ENCODE measurements at places on chromosomes 11 and 22.

GRCh38 chr22:29824677-29825076 lies 13.4 kb downstream of the ASCC2 start:
- peak; percentile 39 for DNase-seq

DNA sequence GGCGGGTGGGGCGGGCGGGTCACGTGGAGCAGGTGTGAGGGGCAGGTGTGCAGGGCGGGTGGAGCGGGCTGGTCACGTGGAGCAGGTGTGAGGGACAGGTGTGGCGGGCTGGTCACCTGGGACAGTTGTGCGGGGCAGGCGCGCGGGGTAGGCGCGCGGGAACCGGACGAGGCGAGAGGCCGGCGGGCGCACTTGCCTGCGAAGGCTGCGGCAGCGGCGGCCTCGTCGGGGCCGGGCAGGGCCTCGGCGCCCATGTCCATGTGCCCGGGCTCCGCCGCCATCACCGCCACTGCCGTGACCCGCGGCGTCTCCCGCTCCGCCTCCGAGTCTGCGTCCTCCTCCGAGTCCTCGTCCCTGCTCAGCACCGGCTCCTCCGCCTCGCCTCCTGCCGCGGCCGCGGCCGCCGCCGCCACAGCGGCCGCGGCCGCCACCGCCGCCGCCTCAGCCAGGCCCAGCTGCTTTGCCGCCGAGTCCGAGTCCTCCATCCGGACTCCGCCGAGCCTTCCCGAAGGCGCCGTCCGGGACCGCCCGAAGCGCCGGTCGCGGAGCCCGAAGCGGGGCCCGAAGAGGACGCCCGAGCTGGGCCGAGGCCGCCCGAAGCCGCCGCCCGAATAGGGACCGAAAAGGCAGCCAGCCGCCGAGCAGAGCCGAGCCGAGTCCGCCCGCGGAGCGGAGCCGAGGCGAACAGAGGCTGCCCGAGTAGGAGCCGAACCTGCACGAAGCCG lies at the start of gene DEAF1:
Gene DEAF1, minus strand, starts transcription at position 660 of the 725 bp plus-strand sequence. Its CDS starts 175 bp downstream, at position 485.
- DNase-seq = peak; percentile 99

DNA sequence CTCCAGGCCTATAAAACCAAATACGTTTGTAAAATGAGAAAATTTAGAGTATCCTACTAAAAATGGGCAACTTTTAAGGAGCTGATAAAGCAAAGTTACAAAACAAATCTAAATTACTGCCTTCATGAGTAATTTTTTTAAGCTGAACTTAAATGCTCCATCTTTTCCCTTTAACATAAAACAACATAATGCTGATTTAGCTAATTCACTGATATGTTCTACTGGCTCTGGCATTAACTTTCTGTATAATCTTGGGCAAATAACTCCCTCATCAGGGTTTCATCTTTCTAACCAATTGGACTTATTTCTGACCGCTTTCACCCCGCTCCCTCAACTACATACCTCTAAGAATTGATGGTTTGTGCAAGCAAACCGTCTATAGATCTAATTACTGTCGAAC lies 362 bp downstream of the OR10A3 start:
- DNase-seq = no peak

DNA sequence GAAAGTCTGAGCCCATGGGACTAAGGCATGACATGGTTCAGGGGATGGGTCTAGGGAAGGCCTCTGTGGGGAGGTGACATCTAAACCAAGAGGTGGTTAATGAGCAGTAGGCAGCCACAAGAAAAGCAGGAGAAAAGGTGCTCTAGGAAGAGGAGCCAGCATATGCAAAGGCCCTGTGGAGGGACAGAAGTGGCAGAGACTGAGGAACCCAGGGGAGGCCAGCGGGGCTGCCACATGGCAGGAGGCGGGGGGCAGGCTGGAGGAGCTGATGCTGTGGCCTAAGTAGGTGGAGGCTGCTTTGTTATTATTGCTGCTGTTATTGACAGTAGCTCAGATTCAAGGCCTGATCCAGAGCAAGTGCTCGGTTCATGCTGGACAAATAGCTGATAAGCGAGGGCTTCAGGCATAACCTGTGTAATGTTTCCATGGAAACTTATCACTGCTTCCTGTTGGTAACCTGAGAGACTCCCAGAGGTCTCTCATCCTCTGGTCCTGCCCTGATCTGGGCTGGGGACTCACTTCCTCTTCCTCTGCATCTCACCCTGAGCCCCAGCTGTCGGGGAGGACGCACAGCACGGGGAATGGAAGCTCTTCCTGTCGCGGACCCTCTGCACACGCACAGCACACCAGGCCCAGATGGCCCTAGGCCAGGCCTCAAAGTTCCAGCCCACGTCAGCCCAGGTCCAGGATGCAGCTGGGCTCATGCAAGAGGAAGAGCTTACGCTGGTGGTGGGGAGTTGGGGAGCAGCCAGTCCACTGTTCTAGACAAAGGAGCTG lies 75.2 kb upstream of the TP53I11 start:
- DNase-seq = peak; percentile 33

DNA sequence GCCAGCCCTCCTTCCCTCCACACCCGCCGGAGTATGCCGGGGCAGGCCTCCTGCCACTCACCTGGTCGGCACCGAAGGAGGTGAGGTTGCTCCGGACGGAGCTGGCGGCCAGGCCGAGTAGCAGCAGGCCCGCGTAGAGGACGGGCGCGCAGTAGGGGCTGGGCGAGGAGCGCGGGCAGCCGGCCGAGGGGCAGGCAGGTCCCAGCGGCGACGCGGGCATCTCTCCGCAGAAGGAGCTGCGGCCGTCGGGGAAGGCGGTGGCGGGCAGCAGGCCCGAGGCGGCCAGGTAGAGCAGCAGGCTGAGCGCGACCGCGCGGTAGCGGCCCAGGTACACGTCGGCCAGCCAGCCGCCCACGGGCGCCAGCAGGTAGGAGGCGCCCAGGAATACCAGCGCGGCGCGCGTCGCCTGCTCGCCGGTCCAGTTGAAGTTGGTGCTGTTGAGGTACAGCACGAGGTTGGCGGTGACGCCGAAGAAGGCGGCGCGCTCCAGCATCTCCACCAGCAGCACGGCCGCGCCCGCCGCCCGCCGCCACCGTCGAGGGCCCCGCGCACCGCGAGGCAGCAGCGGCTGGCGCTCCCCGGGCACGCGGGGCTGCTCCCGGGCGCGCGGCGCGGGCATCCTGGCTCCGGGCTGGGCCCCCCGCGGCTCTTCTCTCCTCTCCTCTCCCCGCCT lies 907 bp downstream of the SLC15A3 start:
- no peak for DNase-seq

GRCh38 chr11:9758637-9759518 lies 95.0 kb downstream of the SWAP70 start:
- peak; percentile 57 for DNase-seq

- no peak for DNase-seq
Observed at GRCh38 chr22:31248965-31249958, 37.2 kb downstream of the LIMK2 start.

DNA sequence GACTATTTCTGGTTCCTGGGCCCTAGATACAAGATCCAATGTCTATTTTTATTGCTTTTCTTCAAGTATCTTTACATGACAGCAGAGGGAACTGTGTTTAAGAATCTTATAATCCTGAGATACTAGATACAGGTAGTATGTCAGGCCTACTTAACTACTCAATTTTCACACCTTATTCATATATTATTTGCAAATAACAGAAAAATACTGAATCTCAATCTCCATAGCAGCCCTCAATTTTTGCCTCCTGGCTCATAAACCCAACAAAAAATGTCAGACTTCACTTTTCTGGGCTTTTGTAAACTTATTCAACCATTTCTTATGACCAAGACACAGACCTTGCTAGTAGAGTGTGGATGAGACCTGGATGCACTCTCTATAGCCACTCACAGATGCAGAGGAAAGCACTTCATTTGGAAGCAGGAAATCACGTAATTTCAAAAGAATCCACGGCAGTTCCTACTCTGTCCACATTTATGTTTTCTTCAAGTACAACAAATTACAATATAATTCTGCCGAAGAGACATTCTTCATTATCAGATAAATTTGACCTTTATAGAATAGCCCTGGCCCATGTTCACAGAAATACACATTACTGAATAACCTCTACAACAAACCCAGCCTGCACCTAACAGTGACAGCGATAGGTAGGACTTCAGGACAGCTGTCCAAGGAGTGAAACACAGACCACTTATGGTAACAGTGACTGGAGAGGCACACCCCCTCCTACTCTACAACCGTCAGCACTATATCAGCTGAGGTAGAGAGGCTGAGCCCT lies 62.0 kb upstream of the YPEL1 start:
- no peak for DNase-seq

DNA sequence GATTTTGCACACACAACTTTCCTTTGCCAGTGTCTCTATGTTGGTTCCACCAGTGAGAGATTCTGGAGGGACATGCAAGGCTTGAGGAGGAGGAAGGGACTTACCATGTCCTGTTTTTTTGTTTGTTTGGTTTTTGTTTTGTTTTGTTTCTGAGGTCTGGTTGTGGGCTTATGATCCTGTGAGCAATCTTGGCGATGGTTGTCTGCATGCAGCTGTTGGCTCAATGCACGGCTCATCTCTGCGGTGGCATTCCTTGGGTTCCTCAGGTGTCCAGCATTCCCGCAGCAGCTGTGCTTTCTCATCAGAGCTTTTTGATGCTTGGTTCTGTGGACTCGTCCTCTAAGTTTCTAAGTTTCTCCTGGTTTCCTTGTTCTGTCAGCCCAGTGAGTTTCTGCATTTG lies 4.8 kb upstream of the NNMT start:
- no peak for DNase-seq

DNA sequence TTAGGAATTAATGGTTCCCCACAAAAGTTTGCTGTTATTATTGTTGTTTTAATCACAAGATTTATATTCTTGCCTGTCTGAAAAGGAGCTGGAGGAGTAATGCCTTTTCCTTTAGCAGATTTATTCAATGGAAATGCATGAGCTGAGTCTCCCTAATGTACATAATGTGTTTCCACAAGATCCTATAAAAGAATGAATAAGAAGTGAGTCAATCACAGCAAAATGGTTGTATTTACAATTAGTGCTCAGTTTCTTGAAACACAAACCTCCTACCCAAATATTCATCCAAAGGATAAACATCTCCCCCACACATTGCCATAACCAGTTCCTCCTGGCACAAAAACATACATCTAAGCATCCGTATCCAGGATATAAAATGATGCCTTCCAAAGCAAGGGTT lies 33.3 kb downstream of the ME3 start:
- no peak for DNase-seq

GRCh38 chr11:1071571-1072115 lies 3.0 kb upstream of the MUC2 start:
- DNase-seq = no peak

- no peak for DNase-seq
Observed at GRCh38 chr11:120556797-120557196, 45.2 kb downstream of the GRIK4 start.

- DNase-seq = no peak
Observed at GRCh38 chr11:130813638-130814037, 102.6 kb downstream of the SNX19 start.

- no peak for DNase-seq
Observed at GRCh38 chr11:36162883-36163434, 126.3 kb downstream of the COMMD9 start.

DNA sequence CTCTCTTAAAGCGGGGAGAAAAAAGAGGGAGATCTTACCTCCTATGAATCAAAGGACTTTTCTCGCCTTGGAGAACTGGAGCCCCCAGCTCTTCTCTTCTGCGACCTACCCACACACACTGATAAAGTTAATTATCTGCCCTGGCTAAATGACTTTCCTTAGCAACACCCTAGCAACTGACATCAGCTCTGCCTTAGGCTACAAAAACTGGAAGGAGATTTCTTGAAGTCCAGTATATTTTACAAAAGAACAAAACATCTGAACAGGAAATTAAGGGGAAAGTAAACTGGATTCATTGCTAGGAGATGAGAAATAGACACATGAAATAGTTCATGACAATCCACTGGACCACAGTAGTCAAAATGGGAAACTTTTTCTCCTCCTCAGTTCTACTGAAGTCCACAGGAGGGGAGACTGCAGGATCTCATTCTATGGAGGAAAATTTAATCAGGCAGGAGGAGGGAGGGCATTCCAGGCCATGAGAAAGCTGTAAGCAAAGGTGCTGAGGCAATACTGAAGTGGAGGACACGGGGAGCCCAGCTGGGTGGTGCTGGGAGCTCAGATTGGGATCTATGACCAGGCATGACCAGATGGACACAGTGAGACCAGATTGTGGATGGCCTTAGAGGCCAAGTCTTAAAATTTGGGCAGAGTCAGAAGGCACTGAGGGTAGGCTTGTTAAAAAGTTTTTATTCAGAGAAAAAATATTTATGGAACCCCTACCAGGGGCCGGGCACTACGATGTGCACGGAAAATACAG lies 3.7 kb upstream of the SPON1 start:
- DNase-seq = no peak

DNA sequence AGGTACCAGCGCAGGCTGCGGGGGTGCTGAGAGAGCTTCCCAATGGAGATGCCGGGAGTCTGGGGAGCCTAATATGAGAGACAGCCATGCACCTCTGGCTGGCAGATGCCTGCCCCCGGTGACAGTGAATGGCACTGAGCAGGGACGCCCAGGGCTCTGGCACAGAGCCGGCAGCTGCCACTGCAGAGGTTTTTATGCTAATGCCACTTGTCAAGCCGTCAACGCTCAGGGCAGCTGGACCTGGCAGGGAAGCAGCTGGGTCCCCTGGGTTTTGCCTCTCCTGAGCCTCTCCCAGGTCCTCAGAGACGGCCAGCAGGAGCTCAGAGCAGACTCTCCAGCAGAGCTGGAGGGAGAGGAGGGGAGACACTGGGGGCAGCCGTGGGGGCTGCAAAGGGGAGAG lies 573.6 kb downstream of the BUD13 start:
- DNase-seq = no peak

DNA sequence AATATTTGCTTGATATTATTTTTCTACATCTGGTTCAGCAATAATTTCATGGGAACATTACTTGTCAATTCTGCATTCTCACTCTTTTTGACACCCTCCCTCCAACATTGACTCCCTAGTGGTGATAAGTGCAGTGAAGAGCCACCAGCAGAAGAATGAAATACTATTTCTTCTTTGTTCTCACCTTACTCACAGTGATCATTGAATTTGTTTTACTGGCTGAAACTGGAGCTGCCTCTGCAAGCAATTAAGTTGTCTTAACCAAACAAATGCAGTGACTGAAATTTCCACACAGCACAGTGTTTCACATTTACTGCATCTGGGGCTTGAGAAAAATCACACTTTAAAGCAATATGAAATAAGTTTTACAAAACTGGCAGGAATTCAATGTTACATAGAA lies 189.8 kb downstream of the JRKL start:
- DNase-seq = no peak

- no peak for DNase-seq
Observed at GRCh38 chr22:50282361-50283155, 12.4 kb upstream of the MAPK11 start.

DNA sequence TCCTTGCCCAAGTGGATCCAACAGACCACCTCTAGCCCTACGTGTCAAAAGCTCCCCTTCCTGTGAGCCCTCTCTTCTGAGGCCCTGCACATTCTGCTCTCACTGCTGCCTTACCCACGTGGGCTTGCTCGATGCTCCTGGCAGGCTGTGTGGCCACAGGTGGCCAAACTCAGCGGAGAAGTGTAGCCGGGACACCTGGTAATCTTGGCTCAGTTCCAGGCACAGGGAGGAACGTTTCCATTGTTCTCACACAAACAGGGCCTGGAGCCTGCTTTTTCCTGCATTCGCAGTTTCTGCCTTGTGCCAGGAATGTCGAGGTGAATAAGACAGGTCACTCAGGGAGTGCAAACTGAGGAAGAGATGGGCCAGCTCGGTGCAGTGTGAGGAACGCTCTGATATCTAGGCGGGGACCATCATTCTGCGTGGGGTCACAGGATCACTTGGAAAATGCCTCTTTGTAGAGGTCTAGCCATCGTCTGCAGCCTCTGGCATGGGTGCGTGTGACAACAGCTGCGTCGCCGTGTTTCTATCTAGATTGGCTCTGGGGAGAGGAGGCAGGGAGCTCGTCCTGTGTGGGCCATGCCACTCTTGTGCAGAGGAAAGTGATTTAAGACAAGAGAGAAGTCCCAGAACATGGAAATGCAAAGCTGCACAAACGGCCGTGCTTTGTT lies 127.6 kb upstream of the PARVA start:
- DNase-seq = no peak
